PC-9 (cell line): ENCODE measurements at places on chromosomes 1 and 21.
A peak's percentile ranks its signal among the peaks of the same experiment; 100 is the strongest.

- DNase-seq: no peak
Measured at GRCh38 chr1:183756326-183756725, 48.6 kb upstream of the RGL1 start.

DNA sequence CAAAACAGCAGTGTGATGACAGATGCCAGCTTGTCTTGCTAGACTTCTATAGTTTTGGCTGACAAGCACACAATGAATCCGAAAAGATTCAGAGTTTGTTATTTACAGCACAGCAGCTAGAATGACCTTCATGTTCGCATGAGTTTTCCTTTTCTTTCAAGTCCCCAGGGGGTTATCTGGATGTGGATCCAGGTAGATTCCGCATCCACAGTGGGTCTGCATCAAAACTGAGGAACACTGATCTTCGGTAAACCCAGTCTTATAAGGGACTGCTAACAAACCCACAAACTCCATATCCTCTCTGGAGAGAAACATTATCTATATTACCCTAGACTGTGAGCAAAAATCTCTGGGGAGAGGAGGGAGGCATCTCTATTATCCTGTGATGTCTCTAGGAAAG, 69.0 kb upstream of the DEPDC1 start:
- DNase-seq: no peak

- DNase-seq: peak; percentile 78
Measured at GRCh38 chr1:27662707-27663393, 9.1 kb downstream of the IFI6 start.

- DNase-seq: no peak
Measured at GRCh38 chr21:37968744-37969143, 52.5 kb upstream of the KCNJ6 start.

DNA sequence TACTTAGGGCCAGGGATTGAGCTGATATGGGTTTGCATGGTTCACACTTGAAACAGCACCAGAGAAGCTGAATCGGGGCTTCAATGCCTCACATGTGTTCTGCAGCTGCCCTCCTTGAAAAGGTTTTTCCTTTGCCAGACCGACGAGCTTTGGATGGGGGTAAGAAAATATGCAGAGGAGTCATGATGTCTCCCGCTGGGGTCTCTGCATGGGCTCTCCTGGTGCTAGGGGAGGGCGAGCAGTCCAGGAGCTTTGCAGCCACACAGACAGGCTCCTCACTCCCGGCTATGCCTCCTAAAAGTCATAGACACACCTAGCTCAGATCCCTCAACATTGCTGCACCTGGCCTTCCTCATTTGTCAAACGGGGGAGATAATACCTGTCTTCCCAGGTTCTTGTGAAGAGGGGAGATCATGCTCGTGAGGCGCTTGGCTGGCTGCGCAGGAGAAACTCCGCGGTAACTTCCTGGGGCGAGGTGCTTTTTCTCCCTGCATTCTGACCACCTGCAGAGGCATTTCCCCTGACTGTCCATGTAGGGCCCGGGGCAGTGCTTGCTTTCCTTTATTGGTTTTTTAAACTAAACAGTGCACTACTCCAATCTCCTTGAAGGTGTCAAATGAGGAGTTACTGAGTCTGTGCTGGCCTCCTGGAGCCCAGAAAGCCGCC, 112.4 kb downstream of the PLXNA2 start:
- DNase-seq: no peak

DNA sequence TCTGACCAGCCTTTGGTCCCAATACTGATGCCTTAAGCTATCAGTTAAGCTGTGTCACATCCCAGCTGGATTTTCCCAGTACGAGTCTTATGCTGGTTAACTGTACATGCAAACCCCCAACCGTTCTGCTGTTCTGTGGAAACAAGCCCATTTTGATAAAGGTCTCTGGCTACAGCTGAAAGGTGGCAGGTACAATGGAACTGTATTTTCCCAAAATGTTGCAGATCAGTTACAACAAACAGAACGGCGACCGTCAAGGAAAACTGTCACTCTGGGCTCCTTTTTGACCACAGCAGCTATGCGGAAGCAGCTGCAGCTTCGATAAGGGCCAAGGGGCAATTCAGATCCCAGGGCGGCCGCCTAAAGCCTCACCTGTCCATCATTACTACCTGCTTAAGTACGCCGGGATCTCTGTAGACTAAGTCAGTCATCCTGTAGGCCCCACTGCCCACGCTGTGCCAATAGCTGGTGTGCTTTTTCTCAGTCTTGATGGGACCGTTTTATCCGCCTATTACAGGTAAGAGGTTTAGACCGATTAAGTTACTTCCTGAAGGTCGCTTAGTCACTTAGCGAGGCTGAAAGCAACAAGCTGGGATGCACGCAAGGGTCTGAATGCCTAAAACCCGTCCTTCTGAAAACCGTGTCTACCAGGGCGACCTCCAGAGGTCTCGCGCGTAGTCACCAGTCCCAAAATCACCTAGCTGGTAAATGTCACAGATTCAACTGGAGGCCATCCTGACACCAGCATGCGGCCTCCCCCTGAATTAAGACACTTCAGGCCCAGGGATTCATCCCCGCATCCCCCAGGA, 11.1 kb upstream of the RAB42 start:
- DNase-seq: no peak

GRCh38 chr1:203306089-203306964, 1.0 kb downstream of the BTG2 start:
- DNase-seq: peak; percentile 76

DNA sequence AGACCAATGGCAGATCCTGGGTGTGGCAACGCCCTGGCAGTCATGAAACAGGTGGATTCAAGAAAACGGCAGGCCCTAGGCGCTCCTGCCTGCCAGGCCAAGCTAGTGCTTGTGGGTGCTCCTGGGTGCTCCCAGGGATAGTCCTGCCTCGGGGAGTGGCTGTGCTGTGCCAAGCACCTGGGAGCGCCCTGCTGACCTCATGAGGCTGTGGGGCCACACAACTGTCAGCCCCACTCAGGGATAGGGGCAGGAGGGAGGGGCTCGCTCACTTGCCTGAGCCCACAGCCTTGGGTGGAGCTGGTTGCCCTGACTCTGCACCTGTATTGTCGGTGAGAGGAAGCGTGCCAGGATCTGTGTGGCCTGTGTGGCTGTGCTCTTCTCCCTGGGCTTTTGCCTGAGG, 9.4 kb downstream of the SNAP47 start:
- no peak for DNase-seq

- no peak for DNase-seq
Measured at GRCh38 chr1:44076066-44076465, 42.6 kb upstream of the KLF17 start.

GRCh38 chr1:76122271-76122670, 47.7 kb downstream of the ST6GALNAC3 start:
- no peak for DNase-seq

DNA sequence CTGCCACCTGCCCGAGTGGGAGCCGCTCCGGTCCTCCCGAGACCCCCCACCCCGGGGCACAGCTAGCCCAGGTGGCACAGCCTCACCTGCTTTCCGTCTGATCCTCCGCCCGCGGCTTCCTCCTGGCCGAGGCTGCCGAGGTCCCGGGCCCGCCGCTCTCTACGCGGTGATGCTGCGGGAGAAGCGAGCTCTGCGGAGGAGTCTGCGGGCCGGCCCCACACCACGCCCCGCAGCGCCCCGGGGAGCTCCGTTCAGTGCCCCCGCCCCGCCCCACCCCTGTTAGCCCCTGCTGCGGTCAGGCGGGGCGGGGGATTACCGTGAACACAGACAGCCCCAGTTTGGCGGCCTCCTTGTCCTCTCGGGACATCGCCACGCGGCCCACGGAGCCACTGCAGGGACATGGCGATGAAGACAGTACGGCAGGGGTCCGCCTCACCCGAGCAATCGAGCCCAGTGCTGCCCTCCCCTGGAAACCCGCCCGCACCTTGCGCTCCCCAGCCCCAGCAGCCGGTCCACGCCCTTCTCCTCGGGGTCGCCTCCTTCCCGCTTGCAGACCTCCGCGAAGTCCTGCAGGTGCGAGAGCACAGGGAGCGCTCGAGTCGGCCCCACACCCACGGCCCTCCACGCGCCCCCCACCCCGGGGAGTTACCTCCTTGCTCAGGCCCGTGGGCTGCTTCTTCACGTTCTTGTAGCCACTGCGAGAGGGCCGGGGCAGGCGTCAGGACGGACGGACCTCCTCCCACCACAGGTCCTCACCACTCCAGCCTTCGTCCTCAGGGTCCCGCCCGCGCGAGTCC, 933 bp downstream of the C1orf35 start:
- no peak for DNase-seq

- DNase-seq: no peak
Measured at GRCh38 chr1:166489356-166489669, 322.5 kb upstream of the FAM78B start.

- DNase-seq: peak; percentile 73
Measured at GRCh38 chr1:115829023-115829674, 11.8 kb downstream of the NHLH2 start.

DNA sequence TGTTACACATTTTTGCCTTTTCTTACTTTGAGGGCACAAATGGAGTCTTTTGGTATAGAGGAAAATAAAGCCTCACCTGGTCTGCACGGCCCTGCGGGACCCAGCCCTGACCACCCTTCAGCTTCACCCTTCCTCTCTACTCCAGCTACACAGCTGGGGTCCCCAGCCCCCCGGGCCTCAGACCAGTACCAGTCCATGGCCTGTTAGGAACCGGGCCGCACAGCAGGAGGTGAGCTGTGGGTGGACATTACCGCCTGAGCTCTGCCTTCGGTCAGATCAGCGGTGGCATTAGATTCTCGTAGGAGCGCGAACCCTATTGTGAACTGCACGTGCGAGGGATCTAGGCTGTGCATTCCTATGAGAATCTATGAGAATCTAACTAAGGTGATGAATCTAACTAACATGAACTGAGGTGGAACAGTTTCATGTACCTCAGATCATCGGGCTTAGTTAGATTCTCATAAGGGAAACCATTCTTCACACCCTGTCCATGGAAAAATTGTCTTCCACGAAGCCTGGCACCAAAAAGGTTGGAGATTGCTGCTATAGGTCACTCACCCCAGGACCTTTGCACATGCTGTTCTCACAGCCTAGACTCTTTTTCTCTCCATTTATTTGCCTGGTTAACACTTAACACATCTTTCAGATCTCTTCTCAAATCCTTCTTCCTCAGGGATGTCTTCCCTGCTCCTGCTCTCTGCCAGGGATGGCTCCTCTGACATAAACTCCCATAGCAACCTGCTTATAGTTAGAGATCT, 37.5 kb upstream of the ECE1 start:
- DNase-seq: no peak

GRCh38 chr1:24910751-24911650, 19.1 kb downstream of the RUNX3 start:
- no peak for DNase-seq

GRCh38 chr1:20367116-20367585, 76.5 kb downstream of the VWA5B1 start:
- no peak for DNase-seq

DNA sequence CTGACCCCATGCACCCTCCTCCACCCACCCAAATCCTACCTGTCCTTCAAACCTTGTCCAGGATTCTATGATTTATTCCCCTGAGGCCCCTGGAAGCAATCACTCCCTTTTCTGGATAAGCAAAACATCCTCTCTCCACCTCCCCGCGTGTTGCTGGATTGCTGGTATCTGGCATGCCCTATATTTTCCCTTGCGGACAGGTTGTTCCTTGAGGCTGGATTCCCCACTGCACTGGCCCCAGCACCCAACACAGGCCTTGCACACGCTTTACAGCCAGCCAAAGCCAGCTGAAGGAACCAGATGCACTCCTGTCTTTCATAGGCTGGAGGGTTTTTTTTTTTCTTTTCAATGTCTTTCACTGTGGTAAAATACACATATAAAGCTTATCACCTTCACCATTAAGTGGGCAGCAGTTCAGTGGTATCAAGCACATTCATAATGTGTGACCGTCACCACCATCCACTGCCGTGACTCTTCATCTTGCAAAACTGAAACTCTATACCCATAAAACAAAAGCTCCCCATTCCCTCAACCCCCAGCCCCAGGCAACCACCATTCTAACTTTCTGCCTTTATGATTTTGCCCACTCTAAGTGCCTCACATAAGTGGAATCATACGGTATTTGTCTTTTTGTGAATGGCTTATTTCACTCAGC, 50.9 kb downstream of the TOR1AIP2 start:
- DNase-seq: no peak

GRCh38 chr1:194369060-194369459, 1182.6 kb upstream of the B3GALT2 start:
- DNase-seq: no peak
